Kidney (tissue), 22 donors: ENCODE measurements at places on chromosomes 6 and 20. TPM values are rescaled to one million over a fixed set of nuclear protein-coding genes. Genes with fewer than 3 reads are reported as not detected.

DNA sequence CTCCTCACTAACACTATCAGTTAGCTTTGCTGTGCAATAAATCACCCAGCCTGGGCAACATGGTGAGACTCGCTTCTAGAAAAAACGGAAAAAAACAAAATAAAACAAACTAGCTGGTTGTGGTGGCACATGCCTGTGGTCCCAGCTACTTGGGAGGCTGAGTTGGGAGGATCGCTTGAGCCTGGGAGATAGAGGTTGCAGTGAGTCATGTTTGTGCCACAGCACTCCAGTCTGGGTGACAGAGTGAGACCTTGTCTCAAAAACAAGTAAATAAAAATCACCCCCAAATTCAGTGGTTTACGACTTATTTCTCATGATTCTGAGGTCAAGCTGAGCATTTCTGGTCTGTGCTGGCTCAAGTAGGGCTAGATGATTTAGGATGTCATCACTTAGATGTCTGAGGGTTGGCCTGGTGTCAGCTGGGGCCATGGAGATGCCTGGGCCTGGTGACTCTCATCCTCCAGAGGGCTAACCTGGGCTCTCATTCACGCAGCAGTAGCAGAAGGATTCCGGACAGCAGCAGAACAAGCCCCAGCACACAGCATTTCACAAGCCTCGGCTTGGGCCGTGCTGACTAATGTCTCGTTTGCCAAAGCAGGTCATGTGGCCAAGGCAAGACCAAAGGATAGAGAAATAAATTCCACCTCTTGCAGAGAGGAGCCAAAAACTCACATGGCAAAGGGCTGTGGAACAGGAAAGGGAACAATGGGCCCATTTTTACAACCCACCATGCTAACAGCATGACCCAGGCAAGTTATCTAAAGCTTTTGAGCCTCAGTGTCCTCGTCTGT lies 32.5 kb downstream of the MGME1 start:
- no peak for DNase-seq

GRCh38 chr6:11685481-11686093 lies 93.0 kb downstream of the ADTRP start:
- DNase-seq, result no peak

CSTF1 gene
- total RNA-seq, result 30.7 TPM

DNA sequence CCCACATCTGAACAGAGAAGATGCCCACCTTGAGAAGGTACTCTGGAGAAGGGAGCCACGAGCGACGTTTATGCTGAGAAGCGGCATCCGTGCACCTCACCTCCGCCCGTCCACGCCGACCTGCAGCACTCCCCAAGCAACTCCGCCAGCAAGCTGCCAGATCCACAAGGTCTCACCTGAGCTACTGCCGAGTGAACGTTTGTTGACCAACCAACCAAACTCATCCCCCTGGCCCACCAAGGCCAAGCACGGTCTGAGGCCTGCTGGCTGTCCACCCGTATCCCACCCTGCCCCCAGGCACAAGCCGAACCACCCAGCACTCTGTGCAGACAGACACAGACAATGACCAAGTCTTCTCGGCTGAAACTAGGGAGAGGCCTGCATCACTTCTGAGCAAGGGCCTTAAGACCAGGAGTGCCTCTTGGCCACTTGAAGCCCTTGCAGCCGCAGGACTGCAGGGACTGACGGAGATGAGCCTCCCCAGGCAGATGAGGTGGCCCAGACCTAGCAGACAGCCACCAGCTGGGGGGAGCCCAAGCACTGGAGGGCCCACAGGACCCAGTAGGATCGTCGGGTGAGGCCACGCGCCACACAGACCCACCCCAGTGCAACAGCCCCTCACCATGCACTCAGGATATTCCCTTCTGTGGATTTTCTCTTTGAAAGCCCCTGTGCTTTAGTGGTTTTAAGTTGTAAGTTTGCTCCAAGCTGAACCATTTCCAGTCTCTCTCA lies 12.1 kb downstream of the TAF4 start:
- no peak for DNase-seq

DNA sequence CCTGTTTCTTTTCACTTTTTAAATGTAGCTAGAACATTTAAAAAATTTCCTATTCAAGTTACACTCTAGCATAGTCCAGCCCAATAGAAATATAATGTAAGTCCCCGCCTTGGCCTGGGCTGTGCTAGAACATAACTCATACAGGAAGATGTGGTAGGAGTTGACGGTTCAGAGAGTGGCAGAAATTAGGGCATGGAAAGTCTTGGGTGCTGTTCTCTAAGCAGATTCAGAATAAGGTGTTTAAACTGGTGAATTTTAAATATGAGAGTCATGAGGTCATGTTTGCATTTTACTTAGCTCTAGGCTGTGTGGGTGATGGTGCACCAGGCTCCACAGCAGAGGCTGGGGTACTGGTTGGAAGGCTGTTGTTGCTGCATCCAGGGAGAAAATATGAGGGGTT lies 256.5 kb downstream of the FARS2 start:
- DNase-seq, result no peak
